Epithelial cell of umbilical artery (primary cell): ENCODE measurements at places on chromosomes 5 and 9. TPM values are rescaled to one million over a fixed set of nuclear protein-coding genes. Genes with fewer than 3 reads are reported as not detected.

CDC20B gene
- under 0.01 TPM in 1 of 2 replicates, not detected in the other for total RNA-seq

TESK1 gene
- total RNA-seq: 3.6 and 4.7 TPM in 2 replicates

SOHLH1 gene
- not detected in 2 replicates for total RNA-seq

SLC44A1 gene
- 44.5 and 55.3 TPM in 2 replicates for total RNA-seq

SLC34A1 gene
- total RNA-seq: not detected in 2 replicates

ADGRV1 gene
- total RNA-seq: under 0.01 and 0.15 TPM in 2 replicates

CATSPER3 gene
- total RNA-seq: not detected in 2 replicates

PCDHB4 gene
- total RNA-seq: under 0.01 and 0.15 TPM in 2 replicates

VCAN gene
- 5.2 and 14.1 TPM in 2 replicates for total RNA-seq

LCN9 gene
- total RNA-seq: not detected in 2 replicates

POMT1 gene
- total RNA-seq: 22.1 and 32.8 TPM in 2 replicates

PCDHGB2 gene
- 0.46 and 0.65 TPM in 2 replicates for total RNA-seq

ARL14EPL gene
- under 0.01 TPM in 1 of 2 replicates, not detected in the other for total RNA-seq

IFNE gene
- 0.32 and 3.6 TPM in 2 replicates for total RNA-seq

TICAM2 gene
- 1.3 and 1.5 TPM in 2 replicates for total RNA-seq

AGGF1 gene
- total RNA-seq: 16.9 and 20.7 TPM in 2 replicates

CCDC152 gene
- 1.6 and 2.9 TPM in 2 replicates for total RNA-seq

CD180 gene
- total RNA-seq: not detected in 2 replicates

TTC39B gene
- total RNA-seq: 3.6 and 5.8 TPM in 2 replicates

SVEP1 gene
- total RNA-seq: under 0.01 and 0.30 TPM in 2 replicates

GABRA1 gene
- total RNA-seq: not detected in 2 replicates

TAF11L5 gene
- not detected in 2 replicates for total RNA-seq

TAF11L10 gene
- not detected in 2 replicates for total RNA-seq

CARTPT gene
- not detected in 2 replicates for total RNA-seq

SEMA5A gene
- total RNA-seq: 0.15 and 0.32 TPM in 2 replicates

IL13 gene
- total RNA-seq: not detected in 2 replicates

BNC2 gene
- total RNA-seq: 6.5 and 6.7 TPM in 2 replicates

LRRC8A gene
- total RNA-seq: 85.0 and 88.0 TPM in 2 replicates

RNF183 gene
- total RNA-seq: not detected in 2 replicates

SPINK7 gene
- total RNA-seq: not detected in 2 replicates

SPAG8 gene
- total RNA-seq: 0.32 TPM in 1 of 2 replicates, not detected in the other

FLT4 gene
- total RNA-seq: 14.7 and 28.6 TPM in 2 replicates

ZDHHC11B gene
- not detected in 2 replicates for total RNA-seq

SEPTIN8 gene
- 44.5 and 68.4 TPM in 2 replicates for total RNA-seq

CCDC107 gene
- 10.1 and 12.2 TPM in 2 replicates for total RNA-seq

PTGDS gene
- 0.65 TPM in 1 of 2 replicates, not detected in the other for total RNA-seq

TRPM6 gene
- under 0.01 TPM in 2 replicates for total RNA-seq
